ENCODE measurements at places on chromosomes 5 and 9.

DNA sequence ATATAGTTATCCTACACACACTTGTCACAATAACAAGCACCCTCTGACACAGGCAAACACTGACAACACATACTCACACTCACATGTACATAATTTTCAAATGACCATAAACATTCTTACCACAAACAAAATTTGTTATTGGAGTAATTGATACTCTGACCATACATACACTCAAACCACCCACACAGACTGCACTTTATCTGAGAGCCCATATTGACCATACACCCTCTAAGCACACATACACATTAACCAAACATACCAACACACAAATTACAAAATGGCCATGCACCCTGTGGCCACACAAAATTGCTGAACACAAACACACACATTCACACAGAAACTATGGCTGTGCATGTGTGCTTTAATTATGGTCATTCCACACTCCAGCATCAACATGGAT is 79.1 kb upstream of the FAM120A start:
- DNase-seq: no peak

- DNase-seq: peak; percentile 41
Observed at GRCh38 chr9:68895741-68896478, 118.0 kb downstream of the PRKACG start.

GRCh38 chr5:118919016-118919415 is 69.3 kb downstream of the DTWD2 start:
- peak; percentile 31 for DNase-seq

DNA sequence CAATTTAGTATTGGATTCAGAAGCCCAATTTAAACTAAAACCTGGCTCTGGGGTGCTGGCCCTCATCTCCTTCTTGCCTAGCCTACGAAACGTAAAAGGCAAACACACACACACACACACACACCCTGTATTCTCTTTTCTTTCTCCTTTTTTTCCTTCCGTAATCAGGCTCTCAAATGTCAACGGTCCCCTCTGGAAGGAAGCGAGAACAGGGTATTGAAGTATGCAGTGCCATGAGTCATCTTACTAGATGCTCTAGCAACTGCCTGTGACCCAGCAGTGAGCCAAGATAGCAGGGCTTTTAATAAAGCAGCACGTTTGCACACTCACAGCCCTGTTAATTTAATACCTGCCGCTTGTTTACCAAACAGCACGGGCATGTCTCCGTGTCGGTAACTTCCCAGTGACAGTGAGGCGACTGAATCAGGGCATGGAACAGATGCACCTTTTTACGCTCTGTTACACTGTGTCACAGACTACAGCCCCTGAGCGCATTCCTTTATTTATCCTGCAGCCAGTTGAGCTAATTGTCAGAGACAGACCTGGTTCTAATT is 243.8 kb downstream of the BNC2 start:
- peak; percentile 86 for DNase-seq

- no peak for DNase-seq
Observed at GRCh38 chr9:101428909-101429308, 6.7 kb downstream of the ALDOB start.

DNA sequence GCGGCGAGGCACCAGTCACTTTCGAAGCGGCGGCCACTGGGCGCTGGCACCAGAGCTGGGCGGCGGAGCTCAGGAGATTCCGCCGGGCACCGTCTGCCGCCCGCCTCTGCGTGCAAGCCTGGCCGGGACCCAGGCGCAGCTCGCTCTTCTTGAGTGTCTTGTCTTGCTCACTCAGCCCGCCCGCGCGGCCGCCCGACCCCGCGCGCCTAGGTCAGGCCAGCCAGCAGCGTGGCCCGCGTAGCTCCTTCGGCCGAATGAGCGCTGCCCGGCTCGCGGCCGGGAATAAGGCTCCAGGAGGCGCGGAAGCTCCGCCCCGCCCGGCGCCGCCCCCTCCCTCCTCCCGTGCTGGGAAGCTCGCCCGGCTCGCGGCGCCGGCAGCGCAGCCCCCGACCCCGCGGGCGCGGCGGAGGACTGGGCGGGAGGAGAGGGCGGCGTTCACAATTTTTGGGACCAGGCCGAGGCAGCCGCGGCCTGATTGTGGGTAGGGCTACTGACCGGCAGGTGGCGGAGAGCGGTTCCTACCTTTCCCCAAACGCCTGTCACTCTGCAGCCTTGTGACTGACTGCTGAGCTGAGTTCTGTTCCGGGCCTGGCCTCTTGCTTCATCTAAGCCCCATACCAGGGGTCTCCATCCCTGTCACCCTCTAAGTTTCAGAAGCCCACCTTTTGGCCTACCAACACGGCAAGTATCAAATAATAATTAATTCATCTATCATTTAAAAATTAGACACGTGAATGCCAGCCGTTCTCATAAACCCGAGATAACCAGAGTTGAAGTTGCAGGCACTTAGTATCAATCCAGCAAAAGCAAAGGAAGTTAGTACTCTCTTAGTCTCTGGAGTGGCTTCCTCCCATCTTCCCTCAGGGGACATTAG is at the start of gene HBEGF:
Gene HBEGF, minus strand, starts transcription at position 256 of the 874 bp plus-strand sequence. CDS start 275 bp downstream, outside the sequence.
- peak; percentile 66 for DNase-seq

DNA sequence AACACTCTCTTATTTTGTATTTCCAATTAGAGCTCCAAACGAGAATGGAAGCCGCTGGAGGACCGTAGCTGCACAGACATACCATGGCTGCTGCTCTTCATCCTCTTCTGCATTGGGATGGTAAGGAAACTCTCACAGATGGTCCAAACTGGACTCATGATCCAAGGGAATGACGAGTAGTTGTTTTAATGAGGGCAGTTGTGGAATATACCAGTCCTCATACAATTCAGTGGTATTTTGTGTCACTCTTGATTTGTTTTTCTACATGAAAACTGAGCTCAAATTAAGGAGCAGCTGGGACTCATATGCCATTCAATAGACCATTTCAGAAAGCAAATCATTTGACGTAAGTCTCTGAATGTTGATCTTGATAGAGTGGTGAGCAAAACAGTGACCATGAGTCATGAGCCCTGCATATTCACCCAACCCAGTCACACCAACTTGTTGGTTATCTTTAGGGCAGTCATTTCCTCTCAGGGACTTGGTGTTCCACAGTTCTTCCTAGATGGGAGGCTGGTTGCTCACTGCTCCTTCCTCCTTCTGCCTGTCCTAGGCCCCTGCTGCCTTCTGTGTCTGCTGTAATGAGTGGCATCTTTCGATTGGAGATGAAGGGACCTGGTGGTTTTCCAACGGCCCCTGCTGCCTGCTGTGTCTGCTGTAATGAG is 54.9 kb downstream of the SLC44A1 start:
- peak; percentile 95 for DNase-seq

Measured in choroid plexus epithelial cell (primary cell).